Naive thymus-derived CD4-positive, alpha-beta T cell (primary cell): ENCODE measurements at places on chromosomes 7 and 10. TPM values are rescaled to one million over a fixed set of nuclear protein-coding genes. Genes with fewer than 3 reads are reported as not detected.

Gene ANKRD2
- total RNA-seq: not detected

DNA sequence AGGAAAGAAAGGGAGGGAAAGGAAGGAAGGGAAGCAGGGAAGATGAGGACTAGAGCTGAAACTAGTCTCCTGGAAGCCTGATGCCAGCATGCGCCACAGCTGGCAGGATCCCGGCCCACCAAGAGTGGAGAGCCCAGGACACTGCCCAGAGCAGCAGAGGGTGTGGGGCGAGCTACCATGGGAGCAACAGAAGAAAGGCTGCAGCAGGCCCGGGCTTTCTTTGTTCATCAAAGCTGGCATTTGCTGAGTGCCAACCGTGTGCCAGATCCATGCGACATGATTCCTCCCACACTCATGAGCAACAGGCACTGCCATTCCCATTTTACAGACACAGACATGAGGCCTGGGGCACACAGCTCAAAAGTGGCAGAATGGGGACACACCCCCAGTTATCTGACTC lies 68.9 kb downstream of the FAM53B start:
- DNase-seq: no peak

GRCh38 chr10:60414877-60415585 lies 25.4 kb upstream of the ANK3 start:
- DNase-seq: no peak

DNA sequence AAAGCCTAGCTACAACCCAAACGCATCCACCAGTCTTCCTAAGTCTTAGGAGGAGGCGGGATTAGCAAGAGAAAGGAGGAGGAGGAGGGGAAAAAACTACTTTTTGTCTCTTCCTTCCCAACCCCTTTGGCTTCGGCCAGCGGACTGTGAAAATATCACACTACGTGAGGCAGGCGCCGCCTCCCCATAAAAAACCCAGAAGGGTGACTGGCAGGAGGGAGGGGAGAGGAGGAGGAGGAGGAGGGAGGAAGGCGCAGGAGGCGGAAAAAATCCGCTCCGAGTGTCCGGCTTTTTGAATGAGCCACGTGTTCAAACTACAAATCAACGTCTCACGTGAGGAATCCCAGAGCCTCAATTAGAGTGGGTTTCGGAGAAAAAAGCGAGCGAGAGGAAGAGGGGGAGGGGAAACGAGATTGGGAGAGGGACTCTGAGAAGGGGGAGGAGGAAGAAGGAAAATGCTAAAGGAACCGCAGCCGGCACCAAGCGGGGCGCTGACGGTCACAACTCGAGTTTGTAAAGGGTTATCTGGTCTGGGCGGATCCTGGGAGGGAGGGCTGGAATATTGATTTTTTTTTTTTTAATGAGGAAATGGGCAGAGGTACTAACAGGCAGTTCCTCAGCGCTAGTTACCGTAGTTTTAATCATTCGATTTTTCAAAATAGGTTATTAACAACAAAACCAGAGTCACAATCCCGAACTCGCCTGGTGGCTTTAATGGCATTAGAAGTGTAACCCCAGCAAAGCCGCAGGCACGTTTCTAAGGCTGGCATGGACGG lies at the start of gene IGF2BP3:
IGF2BP3 (minus strand) TSS at position 162 of the 776 bp plus-strand sequence. CDS start 381 bp downstream, outside the sequence.
- no peak for DNase-seq

Gene PIP
- total RNA-seq: not detected

GRCh38 chr10:132476146-132477065 lies 61.2 kb upstream of the INPP5A start:
- no peak for DNase-seq

- DNase-seq: no peak
Measured at GRCh38 chr10:113775686-113776294, 24.3 kb downstream of the PLEKHS1 start.

DNA sequence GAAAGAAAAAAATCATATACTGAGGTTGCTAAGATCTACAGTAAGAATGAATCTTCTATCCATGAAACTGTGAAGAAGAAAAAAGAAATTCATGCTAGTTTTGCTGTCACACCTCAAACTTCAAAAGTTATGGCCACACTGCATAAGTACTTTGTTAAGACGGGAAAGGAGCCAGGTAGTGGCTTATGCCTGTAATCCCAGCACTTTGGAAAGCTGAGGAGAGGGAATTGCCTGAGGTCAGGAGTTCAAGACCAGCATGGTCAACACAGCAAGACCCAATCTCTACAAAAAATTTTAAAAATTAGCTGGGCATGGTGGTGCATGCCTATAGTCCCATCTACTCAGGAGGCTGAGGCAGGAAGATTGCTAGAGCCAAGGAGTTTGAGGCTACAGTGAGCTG lies 22.1 kb downstream of the CCDC186 start:
- no peak for DNase-seq

Gene SFRP4
- total RNA-seq: not detected

- DNase-seq: peak; percentile 25
Measured at GRCh38 chr7:22173685-22174573, 183.0 kb downstream of the RAPGEF5 start.

Gene CHST3
- not detected for total RNA-seq

GRCh38 chr10:69049566-69049961 lies 38.3 kb upstream of the SRGN start:
- no peak for DNase-seq

GRCh38 chr7:3028071-3028757 lies 15.5 kb downstream of the CARD11 start:
- DNase-seq: peak; percentile 37

DNA sequence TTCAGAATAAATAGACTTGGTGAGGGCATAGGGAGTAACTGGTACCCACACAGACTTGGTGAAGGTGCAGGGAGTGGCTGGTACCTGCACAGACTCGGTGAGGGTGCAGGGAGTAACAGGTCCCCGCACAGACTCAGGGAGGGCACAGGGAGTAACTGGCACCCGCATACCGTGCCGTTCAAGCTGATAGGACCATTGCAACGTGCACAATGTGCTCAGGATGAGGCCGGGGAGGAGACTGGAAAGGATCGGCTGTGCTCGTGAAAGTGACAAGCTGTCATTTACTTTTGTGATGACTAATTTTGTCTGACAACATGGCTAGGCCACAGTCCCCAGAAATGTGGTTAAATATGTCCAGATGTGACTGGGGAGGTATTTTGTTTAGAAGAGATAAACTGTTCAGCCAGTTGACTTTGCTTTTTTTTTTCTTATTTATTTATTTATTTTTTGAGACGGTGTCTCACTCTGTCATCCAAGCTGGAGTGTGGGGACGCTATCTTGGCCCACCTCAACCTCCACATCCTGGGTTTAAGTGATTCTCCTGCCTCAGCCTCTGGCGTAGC lies 76.2 kb upstream of the NMT2 start:
- DNase-seq: no peak

Gene NDUFB8
- 160 TPM for total RNA-seq
